ENCODE measurements at places on chromosomes 7 and 10. TPM values are rescaled to one million over a fixed set of nuclear protein-coding genes. Genes with fewer than 3 reads are reported as not detected.
A peak's percentile ranks its signal among the peaks of the same experiment; 100 is the strongest.

- DNase-seq, result peak; percentile 87
These were observed 356 bp upstream of the NDUFB2 start for GRCh38 chr7:140696024-140696679.

DNA sequence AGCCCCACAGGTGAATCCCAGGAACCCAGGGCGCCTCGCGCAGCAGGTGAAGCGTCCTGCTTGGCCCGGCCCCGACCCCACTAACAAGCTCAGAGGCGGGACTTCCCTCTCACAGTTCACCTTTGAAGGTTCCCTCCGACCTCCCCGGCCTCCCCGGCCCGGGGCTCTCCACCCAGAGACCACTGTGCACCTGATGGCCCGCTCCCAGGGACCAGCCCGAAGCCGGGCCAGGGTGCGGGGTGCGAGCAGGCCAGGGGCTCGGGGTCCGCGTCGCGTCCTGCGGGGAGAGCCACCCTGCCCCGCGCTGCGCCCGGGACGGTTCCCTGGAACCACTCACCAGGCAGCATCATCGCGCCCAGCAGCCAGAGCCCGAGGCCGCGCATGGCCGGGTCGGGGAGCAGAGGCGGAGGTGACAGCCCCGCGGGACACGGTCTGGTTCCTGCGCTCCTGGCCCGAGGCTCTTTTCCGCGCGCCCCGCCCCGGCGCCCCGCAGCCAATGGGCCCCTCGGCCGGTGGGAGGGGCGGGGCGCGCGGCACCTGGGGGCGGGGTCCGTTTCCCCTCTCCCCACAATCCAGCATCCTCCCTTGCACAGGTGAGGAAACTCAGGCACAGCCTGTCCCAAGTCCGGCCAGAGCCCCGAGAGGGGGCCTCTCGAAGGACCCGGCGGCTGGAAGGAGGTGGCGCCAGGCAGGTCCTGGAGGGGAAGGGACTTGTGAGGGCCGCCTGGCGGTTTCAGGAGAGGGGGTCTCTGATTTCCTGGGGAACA is at the start of gene ADAM8:
Gene ADAM8, minus strand, starts transcription at position 434 of the 767 bp plus-strand sequence. Its CDS starts 51 bp downstream, at position 383.
- DNase-seq, result no peak

- DNase-seq, result no peak
These were observed 27.0 kb upstream of the CDK13 start for GRCh38 chr7:39923091-39923490.

- no peak for DNase-seq
These were observed 5.6 kb upstream of the NRCAM start for GRCh38 chr7:108461840-108462239.

- DNase-seq, result no peak
These were observed 958 bp downstream of the ANKRD1 start for GRCh38 chr10:90919683-90920574.

DNA sequence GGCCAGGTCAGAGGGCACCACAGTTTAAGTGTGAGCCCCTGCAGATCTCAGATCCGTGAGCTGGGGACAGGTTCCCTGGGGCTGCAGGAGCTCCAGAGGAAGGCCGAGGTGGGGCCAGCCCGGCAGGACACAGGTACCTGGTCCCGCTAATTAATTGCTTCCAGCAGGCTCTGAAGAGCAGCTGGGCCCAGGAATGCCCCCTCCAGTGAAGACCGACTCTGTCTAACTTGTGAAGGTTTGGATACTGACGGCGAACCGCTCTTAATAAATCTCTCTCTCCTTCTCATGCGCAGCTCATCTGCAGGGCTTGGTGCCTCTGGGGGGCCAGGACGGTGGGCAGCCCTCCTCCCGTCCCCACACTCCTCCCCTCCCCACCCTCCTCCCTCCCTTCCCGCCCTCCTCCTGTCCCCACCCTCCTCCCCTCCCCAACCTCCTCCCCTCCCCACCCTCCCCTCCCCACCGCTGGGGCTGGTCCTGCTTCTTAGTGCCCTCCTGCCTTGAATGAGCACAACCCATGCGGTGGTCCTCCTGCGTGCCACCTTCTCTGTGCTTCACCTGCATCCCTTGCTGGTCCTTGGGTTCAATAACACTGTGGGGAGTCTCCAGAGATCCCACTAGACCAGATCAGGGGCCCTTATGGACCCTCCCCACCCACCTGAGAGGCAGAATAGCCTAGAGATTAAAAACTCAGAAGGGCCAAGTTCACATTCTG is 38.3 kb downstream of the PDGFA start:
- DNase-seq, result no peak

GRCh38 chr7:85890244-85890811 is 703.5 kb upstream of the SEMA3D start:
- no peak for DNase-seq

DNA sequence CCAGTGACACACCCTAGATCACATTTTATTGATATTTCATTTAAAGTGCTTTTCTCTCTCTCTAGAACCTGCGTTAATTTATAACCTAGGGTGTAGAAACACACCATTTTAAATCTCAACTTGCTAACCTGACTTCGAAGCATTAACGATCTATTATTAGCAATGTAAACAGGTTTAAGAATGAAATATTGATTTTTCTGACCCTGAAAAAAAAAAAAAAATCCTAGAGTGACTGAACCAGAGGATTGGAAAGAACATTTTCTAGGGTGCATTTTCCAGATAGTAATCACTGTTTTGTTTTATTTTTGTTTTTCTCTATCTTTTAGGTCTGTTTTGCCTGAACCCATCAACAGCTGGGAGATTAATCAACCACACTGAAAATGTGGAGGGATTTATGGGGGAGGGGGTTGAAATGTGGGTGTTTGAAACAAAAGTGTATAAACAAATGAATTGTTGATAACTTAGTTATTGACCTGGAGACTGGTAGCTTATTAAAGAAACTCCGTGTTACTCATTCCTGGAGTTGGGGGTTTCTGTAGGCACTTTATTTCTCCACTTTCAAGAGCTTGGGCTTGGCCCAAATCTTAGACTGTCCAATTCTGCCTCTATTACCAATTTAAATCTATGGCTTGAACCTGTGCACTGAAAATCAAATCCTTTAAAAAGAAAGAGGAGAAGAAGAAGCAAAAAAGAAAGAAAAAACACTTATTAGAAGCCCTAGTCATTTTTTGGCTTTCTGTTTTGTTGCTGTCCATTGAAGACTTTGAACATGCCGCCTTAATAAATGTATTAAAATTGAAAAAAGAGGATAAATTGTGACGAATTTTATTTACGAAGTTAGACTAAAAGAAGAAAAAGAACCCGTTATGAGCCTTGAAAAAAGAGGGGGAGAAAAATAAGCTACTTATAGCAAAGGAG is 2.8 kb downstream of the HOXA2 start:
- DNase-seq, result no peak

- DNase-seq, result no peak
These were observed 92.1 kb downstream of the UPF2 start for GRCh38 chr10:11950325-11951018.

GRCh38 chr10:78137147-78137546 is 103.5 kb downstream of the RPS24 start:
- DNase-seq, result no peak

Gene CHN2
- polyA plus RNA-seq, result 6.8 TPM

Gene GPR37
- polyA plus RNA-seq, result 4.8 TPM

Gene DPP6
- 1.2 TPM for polyA plus RNA-seq
